Thymus (tissue), 14 donors: ENCODE measurements at places on chromosomes 7 and 10.

GRCh38 chr7:70512761-70513160 lies 619.2 kb upstream of the GALNT17 start:
- DNase-seq, result no peak

DNA sequence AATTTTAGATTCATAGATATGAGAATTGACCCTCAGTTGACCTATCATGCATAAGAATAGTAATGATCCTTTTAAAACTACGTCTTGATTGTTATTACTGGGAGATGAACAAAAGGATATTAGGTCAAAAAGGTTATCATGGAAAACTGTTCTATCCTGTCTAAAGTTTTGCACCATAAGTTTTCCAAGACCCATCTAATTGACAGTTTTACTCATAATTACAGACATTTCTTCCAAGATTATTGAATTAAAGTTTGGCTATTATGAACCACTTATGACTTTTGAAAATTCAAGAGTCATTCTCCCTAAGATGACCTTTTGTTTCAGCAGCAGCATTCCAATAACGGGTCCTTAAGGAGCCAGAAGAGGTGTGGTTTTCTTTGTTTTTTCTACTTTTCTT lies 144.3 kb downstream of the WNT2 start:
- DNase-seq, result no peak

- no peak for DNase-seq
Measured at GRCh38 chr10:71809628-71810027, 36.3 kb upstream of the VSIR start.

GRCh38 chr7:89072081-89072480 lies 276.5 kb upstream of the TEX47 start:
- no peak for DNase-seq

DNA sequence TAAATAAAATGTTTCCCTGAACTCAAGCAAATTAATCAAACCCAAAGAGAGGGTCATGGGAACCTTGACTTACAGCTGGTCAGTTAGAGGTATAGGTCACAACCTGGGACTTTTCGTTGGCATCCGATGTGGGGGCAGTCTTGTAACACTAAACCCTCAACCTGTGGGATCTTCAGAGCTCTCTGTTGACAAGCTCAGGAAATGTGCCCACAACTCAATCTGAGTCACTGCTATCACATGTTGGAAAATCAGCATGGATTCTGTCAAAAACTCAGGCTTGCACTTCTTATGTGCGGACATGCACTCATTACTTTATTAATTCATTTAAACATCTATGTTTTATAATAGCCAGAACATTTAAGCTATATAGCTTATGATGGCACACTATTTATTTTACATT lies 424.6 kb upstream of the SORCS1 start:
- DNase-seq, result no peak

GRCh38 chr10:71522442-71523144 lies 125.9 kb downstream of the CDH23 start:
- no peak for DNase-seq

GRCh38 chr10:108631332-108631731 lies 1292.0 kb downstream of the XPNPEP1 start:
- no peak for DNase-seq

DNA sequence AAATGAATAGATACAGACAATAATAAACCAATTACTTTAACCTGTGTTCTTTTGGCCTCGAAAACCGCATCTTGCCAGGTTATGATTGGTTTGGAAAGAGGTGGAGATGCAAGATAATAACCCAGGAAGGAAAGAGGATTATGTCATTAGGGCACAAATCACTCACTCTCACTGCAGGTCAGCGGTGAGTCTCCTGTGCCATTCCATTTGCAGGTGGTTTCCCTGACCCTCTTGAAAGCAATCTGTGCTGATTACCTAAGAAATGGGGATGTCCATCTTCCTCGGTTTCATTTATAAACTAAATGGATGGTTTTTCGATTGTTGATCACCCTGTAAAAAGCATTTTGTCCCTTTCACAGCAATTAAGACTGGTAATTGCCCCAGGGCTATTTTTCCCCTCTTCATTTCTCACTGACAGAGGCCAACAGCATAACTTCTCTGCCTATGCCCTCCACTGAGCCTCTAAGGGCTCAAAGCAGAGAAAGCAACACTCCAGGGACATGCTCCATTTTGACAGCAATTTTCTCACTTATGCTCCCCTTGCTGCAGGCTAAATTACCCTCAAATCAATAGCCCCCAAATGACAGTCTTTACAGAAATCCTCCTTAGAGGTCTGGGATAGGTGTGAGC lies 257.5 kb downstream of the IPMK start:
- no peak for DNase-seq
